A549 treated with AZD2906 at 1 μM for 4 hours (cell line): ENCODE measurements at places on chromosomes 16 and 17. TPM values are rescaled to one million over a fixed set of nuclear protein-coding genes. Genes with fewer than 3 reads are reported as not detected.

CCL4 gene
- total RNA-seq: 0.09 TPM in 1 of 5 replicates, not detected in the others

UNK gene
- total RNA-seq: 25.1 to 31.3 TPM (median 28.1 TPM) in 5 replicates

DNAH9 gene
- 0.13 to 0.22 TPM in 2 of 5 replicates, not detected in the others for total RNA-seq

KCNAB3 gene
- total RNA-seq: 1.3 to 3.3 TPM (median 2.2 TPM) in 5 replicates

KCNH6 gene
- not detected in 5 replicates for total RNA-seq

GRIN2A gene
- total RNA-seq: 0.01 to 0.15 TPM in 2 of 5 replicates, not detected in the others

GALK1 gene
- total RNA-seq: 55.4 to 89.1 TPM (median 82.7 TPM) in 5 replicates

CFAP97D1 gene
- 0.01 to 0.03 TPM (median 0.02 TPM) in 3 of 5 replicates, not detected in the others for total RNA-seq

MYH13 gene
- total RNA-seq: 0.01 to 0.02 TPM (median 0.02 TPM) in 4 of 5 replicates, not detected in the other

RAC3 gene
- 24.9 to 43.1 TPM (median 39.9 TPM) in 5 replicates for total RNA-seq
